T-helper 2 cell treated with Interferon-gamma antibody and Interleukin-4, amounts not matched to agents 5 μg/mL and 100 μg/mL, for 36 hours (primary cell): ENCODE measurements at places on chromosomes 1 and 21.

DNA sequence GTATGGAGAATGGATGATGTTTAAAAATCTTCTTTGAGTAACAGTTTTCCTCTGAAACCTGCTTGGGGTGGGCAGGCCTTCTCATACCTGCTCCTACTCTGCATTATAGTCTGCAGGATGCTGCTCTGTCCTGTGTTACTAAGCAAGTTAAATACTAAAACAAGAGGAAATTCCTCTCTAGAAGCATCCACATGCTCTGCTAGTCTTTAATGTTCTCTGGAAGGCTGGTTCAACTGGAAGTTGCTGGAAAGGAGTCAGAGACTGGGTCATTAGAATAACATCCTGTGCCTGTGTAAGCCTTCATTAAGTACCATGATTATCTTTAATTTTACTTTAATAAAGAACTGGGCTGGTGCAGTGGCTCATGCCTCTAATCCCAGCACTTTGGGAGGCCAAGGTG lies 5.8 kb downstream of the SELP start:
- H3K4me3 ChIP-seq, result no peak overlapping the region
- H3K27ac ChIP-seq, result peak overlapping the region; percentile 7
- DNase-seq, result no peak

GRCh38 chr1:6025269-6026094 lies 20.2 kb upstream of the KCNAB2 start:
- peaks cover 32% of the 10 kb centered on the region for H3K4me1 ChIP-seq
- H3K4me3 ChIP-seq, result peak overlapping the region; percentile 96
- peaks cover 52% of the 10 kb centered on the region for H3K36me3 ChIP-seq
- H3K27ac ChIP-seq, result peak overlapping the region; percentile 98
- H3K27me3 ChIP-seq, result no peaks in the 10 kb centered on the region

DNA sequence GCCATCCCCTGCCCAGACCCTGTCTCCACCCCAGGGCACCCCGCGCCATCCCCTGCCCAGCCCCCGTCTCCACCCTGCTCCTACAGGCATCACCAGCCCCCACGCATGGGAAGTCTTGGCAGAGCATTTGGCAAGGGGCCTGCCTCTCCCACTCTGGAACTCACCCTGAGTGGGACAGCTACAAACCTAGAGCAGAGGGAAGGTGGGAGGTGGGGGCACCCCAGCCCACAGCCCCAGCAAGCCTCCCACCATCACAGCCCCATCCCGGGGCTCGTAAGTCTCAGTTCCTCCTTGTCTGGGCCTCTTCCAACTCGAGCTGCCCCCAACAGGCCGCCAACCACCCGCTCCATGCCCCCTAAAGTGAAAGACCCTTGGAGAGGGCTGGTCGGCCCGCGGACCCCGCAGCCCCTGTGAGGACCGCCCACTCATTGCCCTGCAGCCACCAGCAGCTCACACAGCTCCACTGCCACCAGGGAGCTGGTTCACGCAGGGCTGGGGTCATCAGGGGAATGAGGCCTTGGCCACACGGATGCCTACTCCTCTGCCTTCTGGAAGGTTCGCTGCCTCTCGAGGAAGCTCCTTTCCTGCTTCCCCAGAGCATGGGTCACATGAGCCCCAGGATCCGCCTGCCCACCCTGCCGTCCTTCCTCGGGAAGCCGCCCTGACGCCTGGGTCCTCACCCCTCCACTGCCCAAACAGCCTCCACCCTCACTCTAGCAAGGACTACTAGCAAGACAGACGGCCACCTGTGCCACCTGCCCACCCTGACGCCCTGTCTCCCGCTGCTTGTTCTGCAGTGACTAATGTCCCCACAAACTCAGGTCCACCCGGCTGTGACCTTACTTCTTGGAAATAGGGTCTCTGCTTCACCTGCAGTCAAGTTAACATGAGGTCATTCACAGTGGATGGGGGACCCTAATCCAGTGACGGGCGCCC lies 14.4 kb downstream of the MEGF6 start:
- H3K4me3 ChIP-seq, result peak overlapping the region; percentile 54
- no peak for DNase-seq
- H3K4me1 ChIP-seq, result peaks cover 9% of the 10 kb centered on the region
- no peaks in the 10 kb centered on the region for H3K36me3 ChIP-seq
- H3K27me3 ChIP-seq, result peaks cover 4% of the 10 kb centered on the region

GRCh38 chr21:16536140-16536539 lies 806.4 kb downstream of the USP25 start:
- no peak for DNase-seq
- H3K4me3 ChIP-seq, result no peak overlapping the region
- no peaks in the 10 kb centered on the region for H3K36me3 ChIP-seq
- no peaks in the 10 kb centered on the region for H3K27me3 ChIP-seq
- no peaks in the 10 kb centered on the region for H3K4me1 ChIP-seq

DNA sequence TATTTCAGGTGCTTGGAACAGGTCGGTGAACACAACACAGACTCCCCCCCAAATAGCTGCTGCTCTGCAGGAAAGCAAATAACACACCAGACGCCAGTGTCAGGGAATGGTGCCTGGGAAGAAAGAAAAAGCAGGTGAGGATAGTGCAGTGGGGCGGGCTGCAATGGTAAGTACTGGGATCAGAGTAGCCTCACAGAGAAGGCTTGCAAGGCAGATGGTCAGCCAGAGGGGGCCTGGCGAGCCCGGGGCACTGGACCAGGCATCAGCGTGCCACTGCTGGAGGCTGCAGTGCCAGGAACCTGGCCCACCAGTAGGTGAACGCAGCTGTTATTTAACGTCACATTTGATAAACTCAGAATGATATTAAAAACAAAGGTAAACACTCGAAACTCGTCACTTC lies 60.0 kb downstream of the POFUT2 start:
- peaks cover 40% of the 10 kb centered on the region for H3K4me1 ChIP-seq
- no peak overlapping the region for H3K27ac ChIP-seq
- no peak for DNase-seq
- H3K36me3 ChIP-seq, result peaks cover 17% of the 10 kb centered on the region

- no peaks in the 10 kb centered on the region for H3K4me1 ChIP-seq
- no peaks in the 10 kb centered on the region for H3K36me3 ChIP-seq
- H3K4me3 ChIP-seq, result no peak overlapping the region
- H3K27me3 ChIP-seq, result peaks cover 3% of the 10 kb centered on the region
Observed at GRCh38 chr1:173496757-173497320, 19.7 kb downstream of the PRDX6 start.

- DNase-seq, result peak; percentile 39
- no peaks in the 10 kb centered on the region for H3K27me3 ChIP-seq
- no peak overlapping the region for H3K4me3 ChIP-seq
- no peaks in the 10 kb centered on the region for H3K36me3 ChIP-seq
Observed at GRCh38 chr1:67211589-67212563, 45.6 kb downstream of the IL23R start.

GRCh38 chr1:170663404-170664092 lies 383 bp upstream of the PRRX1 start:
- no peak overlapping the region for H3K27ac ChIP-seq
- H3K27me3 ChIP-seq, result peaks cover 92% of the 10 kb centered on the region
- no peak overlapping the region for H3K4me3 ChIP-seq
- peaks cover 12% of the 10 kb centered on the region for H3K4me1 ChIP-seq

GRCh38 chr1:177172866-177173265 lies 2.1 kb downstream of the BRINP2 start:
- H3K36me3 ChIP-seq, result no peaks in the 10 kb centered on the region
- H3K4me1 ChIP-seq, result no peaks in the 10 kb centered on the region
- no peaks in the 10 kb centered on the region for H3K27me3 ChIP-seq
- no peak overlapping the region for H3K27ac ChIP-seq
- H3K4me3 ChIP-seq, result no peak overlapping the region

DNA sequence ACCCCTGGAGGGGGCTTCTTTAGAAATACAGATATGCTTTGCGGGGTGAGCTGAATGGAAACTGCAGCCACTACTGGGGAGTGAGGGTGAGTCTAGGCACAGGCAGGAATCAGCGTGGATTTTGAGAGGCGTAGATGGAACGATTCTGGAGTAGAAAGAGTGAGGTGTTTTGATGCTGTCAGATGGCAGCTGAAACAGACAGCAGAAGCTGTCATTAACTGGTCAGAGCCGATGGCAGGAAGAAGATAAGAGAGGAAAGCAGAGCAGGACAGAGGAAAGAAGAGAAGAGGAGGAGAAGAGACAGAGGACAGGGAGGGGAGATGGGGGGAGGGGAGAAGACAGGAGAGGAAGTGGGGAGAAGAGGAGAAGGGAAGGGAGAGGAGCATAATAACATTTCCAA lies 138.5 kb downstream of the LRIG2 start:
- H3K4me1 ChIP-seq, result peaks cover 4% of the 10 kb centered on the region
- H3K27me3 ChIP-seq, result peaks cover 12% of the 10 kb centered on the region
- no peak overlapping the region for H3K27ac ChIP-seq
- no peak overlapping the region for H3K4me3 ChIP-seq

DNA sequence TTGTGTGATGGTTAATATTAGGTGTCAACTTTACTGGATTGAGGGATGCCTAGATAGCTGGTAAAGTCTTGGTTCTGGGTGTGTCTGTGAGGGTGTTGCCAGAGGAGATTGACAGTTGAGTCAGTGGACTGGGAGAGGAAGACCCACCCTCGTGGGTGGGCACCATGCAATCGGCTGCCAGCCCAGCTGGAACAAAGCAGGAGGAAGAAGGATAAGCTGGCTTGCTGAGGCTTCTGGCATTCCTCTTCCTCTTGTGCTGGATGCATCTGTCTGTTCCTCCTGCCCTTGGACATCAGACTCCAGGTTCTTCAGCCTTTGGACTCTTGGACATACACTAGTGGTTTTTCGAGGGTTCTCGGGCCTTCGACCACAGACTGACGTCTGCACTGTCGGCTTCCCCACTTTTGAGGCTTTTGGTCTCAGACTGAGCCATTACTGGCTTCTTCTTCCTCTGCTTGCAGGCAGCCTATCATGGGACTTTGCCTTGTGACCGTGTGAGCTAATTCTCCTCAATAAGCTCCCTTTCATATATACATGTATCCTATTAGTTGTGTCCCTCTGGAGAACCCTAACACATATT lies 184.3 kb upstream of the LMO4 start:
- peaks cover 25% of the 10 kb centered on the region for H3K27me3 ChIP-seq
- H3K27ac ChIP-seq, result no peak overlapping the region
- H3K36me3 ChIP-seq, result no peaks in the 10 kb centered on the region
- no peak overlapping the region for H3K4me3 ChIP-seq
- no peaks in the 10 kb centered on the region for H3K4me1 ChIP-seq

DNA sequence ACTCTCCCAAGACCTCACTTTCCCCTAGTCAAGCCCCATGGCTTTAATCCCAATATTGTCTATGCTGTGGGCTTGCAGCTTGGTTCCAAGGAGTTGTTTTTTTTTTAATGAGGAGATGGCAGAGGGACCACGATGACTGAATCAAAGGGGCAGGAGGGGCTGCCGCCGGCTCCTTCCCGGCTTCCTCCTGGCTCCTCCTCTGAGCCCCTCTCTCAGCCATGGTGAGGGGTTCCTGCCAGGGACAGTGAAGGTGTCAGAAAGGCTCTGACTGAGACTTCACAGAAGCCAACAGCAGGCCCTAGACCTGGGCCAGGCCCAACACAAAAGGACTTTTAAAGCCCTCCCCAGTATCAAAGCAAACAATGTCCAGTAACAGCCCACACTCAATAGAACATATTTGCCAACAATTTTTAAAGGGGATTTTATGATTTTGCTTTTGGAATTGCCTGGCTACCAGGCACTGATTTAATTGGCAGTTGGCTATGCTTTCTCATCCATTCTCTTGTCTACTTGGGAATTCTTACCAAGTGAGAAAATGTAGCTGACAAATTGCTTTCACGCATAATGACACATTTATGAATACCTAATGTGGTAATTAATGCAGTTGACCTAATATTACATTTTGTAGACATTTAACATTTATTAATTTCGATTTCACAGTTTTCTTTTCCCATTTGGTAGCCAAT lies 54.2 kb downstream of the FBXO2 start:
- H3K4me1 ChIP-seq, result no peaks in the 10 kb centered on the region
- H3K4me3 ChIP-seq, result no peak overlapping the region

GRCh38 chr1:151839457-151840403 lies at the start of gene C2CD4D:
TSS of gene C2CD4D (minus strand) at chr1:151839820. CDS start at chr1:151838989, 831 bp downstream.
- H3K27ac ChIP-seq, result peak within 1 kb of the TSS; percentile 75
- H3K27me3 ChIP-seq, result peaks cover 3% of the 10 kb centered on the region
- peak within 1 kb of the TSS; percentile 79 for H3K4me3 ChIP-seq
- no peaks in the 10 kb centered on the region for H3K36me3 ChIP-seq
- peak; percentile 71 for DNase-seq

DNA sequence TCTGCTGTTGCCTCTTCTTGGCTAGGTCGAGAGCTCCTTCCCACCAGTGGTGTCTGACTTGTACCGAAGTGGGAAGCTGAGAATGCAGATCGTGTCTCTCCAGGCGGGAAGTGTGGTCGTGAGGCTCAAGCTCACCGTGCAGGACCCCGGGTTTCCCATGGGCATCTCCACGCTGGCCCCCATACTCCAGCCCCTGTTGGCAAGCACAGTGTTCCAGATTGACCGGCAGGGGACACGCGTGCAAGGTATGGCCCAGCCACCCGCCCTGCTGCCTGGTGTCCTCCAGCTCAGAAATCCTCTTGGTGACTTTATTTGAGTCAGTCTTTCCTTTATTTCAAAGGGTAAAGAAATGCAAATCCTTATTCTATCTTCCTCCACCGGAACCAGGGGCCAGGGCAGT lies 32.7 kb downstream of the UMODL1 start:
- no peak overlapping the region for H3K4me3 ChIP-seq
- H3K27ac ChIP-seq, result no peak overlapping the region
- H3K27me3 ChIP-seq, result peaks cover 12% of the 10 kb centered on the region
- no peak for DNase-seq
- H3K36me3 ChIP-seq, result no peaks in the 10 kb centered on the region

DNA sequence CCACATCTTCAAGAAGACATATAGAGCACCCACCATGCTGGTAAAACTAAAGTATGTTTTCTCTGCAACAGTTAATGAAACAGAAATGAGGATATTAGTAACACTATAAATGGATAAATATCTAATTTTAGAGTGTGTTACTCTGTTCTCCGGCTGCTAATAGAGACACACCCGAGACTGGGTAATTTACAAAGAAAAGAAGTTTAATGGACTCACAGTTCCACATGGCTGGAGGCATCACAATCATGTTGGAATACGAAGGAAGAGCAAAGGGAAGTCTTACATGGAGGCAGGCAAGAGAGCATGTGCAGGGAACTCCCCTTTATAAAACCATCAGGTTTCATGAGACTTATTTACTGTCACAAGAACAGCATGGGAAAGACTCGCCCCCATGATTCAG lies 287.2 kb downstream of the SRGAP2C start:
- no peak for DNase-seq
- H3K27ac ChIP-seq, result peak overlapping the region; percentile 43
- H3K27me3 ChIP-seq, result no peaks in the 10 kb centered on the region
- peak overlapping the region; percentile 28 for H3K4me3 ChIP-seq
